SK-N-SH (cell line): ENCODE measurements at places on chromosomes 1 and 21.

DNA sequence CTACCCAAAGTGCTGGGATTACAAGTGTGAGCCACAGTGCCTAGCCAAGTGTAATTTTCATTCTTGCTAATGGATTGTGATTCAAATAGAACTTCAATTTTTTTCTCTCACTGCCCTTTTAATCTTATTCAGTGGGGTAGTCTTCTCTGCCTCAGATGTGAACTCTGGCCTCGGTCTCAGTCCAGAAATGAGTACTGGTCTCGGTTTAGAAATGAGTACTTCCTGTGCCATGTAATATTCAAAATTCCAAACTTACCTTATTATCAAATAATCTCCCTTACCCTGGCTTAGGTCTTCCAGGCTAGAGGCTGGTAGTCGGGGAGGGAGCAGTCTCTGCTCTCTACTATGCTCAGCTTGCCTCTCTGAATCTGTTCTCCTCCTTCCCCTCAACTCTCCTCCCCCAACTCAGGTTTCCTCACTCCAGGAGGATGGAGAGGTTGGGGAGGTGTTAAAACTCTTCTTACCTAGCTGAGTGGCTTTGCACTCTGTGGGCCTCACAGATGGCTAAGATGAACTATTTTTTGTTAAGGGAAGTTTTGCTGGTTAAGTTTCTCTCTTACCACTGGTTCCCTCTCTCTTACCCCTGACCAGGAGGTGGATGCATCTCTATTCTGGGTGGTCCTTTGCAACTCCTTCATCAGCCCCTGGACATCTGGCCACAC, 4.8 kb upstream of the SLAMF9 start:
- H3K27me3 ChIP-seq = peaks cover 2% of the 10 kb centered on the region; the same call in 1 of the 2 replicates
- H3K27ac ChIP-seq = no peak overlapping the region
- DNase-seq = no peak
- no peaks in the 10 kb centered on the region for H3K36me3 ChIP-seq

DNA sequence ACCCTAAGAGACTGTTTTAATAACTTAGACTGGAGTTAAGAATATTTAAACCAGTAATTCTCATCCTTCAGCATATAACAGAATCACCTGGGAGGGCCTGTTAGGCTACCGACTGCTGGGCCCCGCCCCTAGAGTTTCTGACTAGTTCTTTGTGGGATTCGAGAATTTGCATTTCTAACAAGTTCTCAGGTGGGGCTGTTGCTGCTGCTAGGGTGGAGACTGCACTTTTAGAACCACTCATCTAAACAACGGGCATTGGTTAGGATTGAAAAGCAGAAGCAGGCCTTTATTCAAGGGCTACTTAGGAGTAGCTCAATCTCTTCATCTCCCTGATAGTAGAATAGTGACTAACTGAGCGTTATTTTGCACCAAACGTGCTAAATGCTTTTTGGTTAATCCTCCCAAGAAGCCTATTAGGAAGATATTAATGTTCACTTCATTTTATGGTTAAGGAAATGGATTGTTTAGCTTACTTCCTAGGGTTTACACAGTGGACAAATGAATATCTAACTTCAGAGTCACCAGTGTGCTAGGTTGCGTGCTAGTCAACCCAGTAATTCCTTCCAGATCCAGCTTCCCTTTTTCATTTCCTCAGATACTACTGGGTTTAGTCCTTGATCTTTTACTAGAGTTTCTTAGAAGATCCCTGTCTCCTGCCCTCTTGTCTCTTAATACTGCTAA, 31.1 kb upstream of the UAP1 start:
- H3K4me3 ChIP-seq = no peak overlapping the region
- peaks cover 41% of the 10 kb centered on the region for H3K36me3 ChIP-seq
- H3K27me3 ChIP-seq = no peaks in the 10 kb centered on the region
- H3K4me1 ChIP-seq = no peaks in the 10 kb centered on the region; the same call in 1 of the 2 replicates
- DNase-seq = no peak

DNA sequence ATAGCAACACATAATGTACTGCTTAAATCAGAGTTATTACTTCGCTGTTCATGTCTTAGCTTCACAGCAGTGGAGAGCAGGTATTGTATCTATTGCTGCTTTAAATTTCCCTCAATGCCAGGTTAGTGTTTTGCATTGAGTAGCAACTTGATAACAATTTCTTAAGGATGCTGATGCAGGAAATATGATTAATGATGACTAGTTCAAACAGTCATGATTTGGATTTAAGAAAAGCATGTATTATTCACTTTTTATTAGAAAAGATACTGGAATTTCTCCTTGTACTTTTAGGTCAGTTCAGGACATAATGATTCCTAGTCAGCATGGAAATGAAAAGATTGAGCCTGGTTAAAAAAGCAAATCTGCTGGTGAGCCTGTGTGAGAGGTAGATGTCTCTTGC, 67.2 kb upstream of the ARHGAP29 start:
- H3K36me3 ChIP-seq = no peaks in the 10 kb centered on the region
- no peak for DNase-seq
- H3K4me1 ChIP-seq = no peaks in the 10 kb centered on the region
- H3K4me3 ChIP-seq = no peak overlapping the region
- H3K27me3 ChIP-seq = no peaks in the 10 kb centered on the region

GRCh38 chr1:200912737-200913407, 18.2 kb downstream of the INAVA start:
- H3K36me3 ChIP-seq = no peaks in the 10 kb centered on the region
- no peak overlapping the region for H3K4me3 ChIP-seq
- no peaks in the 10 kb centered on the region for H3K27me3 ChIP-seq
- H3K4me1 ChIP-seq = no peaks in the 10 kb centered on the region

DNA sequence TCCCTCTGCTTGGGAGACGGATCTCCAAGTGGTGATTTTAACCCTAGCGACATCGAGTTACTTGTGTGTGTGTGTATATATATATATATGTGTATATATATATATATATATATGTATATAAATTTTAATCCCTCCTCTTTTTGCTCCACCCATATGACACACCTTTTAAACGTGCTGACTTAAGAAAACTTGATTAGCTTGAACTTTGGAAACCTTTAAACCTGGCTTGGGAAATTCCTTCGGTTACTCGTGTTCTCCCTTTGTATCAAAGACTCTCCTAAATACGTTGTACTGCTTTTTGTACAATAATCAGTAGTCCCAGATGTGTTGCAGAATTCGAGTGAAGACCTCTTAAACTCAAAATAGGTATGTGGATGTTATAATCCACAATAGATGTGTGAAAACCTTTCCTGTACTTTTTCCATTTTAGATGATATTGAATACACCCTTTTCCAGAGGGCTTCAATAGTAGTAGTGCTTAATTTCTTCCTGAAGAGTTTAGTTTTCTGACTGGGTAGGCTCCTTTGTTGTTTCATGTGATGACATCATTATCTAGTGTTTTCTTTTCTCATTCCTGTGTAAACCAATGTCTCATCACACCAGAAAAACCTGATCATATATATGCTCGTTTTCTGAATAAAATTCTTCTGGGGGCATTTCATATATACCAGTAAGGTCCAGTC, 1.4 kb downstream of the RNF11 start:
- H3K4me3 ChIP-seq = peak overlapping the region; percentile 98
- H3K36me3 ChIP-seq = no peaks in the 10 kb centered on the region
- no peak overlapping the region for H3K27ac ChIP-seq
- H3K4me1 ChIP-seq = peaks cover 15% of the 10 kb centered on the region; the same call in 1 of the 2 replicates
- DNase-seq = no peak
- H3K27me3 ChIP-seq = no peaks in the 10 kb centered on the region

DNA sequence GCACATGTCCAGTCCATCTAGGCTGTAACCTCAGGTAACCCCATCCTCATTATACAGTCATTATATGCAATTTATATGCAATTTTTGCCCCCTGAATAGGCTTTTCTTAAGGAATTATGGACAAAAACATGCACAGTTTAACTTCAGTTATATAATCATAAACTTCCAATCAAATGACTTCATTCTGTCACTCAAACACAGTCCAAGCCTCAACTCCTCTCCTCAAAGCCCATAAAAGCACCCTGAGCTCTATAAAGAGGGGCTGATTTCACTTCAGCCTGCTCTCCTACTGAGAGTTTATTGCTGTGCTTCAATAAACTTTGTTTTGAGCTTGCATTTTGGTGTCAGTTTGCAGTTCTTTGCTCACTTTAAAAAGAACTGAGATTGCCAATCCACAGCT, 1805.5 kb downstream of the BRINP3 start:
- H3K4me3 ChIP-seq = no peak overlapping the region
- H3K27ac ChIP-seq = no peak overlapping the region
- DNase-seq = no peak
- no peaks in the 10 kb centered on the region for H3K36me3 ChIP-seq

DNA sequence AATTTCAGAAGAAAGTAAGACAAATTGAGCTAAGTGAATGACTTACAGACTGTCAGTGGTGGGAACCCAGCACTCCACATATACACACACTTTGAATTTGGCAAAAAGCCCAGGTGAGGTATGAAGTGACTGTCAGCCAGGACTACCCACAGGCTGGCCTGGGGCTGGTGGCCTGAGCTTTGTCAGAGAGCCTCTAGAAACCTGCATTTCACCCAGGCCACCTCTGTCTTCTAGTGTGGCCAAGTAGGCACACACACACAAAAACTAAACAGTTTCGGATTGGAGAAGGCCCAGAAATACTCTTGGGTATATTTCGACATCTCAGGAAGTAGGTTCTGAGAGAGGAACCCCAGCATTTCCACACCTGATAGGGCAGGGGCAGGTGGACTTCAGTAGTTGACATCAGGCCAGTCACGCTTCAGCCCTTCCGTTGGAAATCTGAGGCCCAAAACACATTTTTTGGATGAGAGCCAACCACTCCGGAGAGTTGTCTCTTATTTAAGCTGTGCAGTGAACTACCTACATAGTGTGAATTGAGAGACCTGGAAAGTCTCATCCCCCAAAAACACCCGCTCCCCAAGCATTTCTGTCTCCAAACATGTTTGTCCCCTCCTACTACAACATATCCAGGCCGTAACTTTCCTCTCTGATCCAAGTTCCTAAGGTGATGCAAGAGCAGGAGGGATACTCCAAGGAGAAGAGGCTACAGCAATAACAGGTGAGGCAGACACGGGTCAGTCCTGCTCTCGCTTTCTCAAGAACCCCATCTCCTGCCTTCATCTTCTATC, 167.2 kb upstream of the PROX1 start:
- no peak for DNase-seq
